Skin of body (tissue), 3 donors: ENCODE measurements at places on chromosomes 7 and 10. TPM values are rescaled to one million over a fixed set of nuclear protein-coding genes. Genes with fewer than 3 reads are reported as not detected.

- no peak for DNase-seq
These were observed 1009.2 kb downstream of the SORCS3 start for GRCh38 chr10:105650306-105650705.

DNA sequence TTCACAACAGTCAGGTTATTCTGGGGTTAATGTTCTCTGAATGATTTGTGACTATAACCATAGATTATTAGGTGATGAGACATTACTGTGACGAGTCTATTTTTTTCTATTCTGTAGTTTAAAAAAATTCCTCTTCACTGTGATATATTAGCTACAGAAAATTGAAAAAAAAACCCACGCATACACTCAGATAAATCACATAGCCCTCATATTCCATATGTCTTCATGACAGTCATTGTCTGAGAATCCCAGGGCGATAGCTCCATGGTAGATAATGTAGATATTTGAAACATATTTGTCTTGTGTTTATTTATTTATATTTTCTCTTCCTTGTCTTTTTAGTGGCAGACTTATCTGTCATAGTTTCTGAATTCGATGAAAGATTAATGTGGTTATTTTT is 110.0 kb downstream of the CAMK1D start:
- no peak for DNase-seq

Gene HABP2
- total RNA-seq, result not detected

- DNase-seq, result no peak
These were observed 223.1 kb upstream of the KLF14 start for GRCh38 chr7:130957137-130957513.

Gene CREB5
- 52.7 TPM for total RNA-seq

- DNase-seq, result no peak
These were observed 29.0 kb downstream of the MGAM2 start for GRCh38 chr7:142140401-142140959.

GRCh38 chr10:117237401-117237991 is 3.4 kb upstream of the SLC18A2 start:
- DNase-seq, result no peak
